ENCODE measurements at places on chromosomes 11 and 22.

GRCh38 chr22:38353142-38353629, 36.0 kb upstream of the CSNK1E start:
- DNase-seq = no peak

DNA sequence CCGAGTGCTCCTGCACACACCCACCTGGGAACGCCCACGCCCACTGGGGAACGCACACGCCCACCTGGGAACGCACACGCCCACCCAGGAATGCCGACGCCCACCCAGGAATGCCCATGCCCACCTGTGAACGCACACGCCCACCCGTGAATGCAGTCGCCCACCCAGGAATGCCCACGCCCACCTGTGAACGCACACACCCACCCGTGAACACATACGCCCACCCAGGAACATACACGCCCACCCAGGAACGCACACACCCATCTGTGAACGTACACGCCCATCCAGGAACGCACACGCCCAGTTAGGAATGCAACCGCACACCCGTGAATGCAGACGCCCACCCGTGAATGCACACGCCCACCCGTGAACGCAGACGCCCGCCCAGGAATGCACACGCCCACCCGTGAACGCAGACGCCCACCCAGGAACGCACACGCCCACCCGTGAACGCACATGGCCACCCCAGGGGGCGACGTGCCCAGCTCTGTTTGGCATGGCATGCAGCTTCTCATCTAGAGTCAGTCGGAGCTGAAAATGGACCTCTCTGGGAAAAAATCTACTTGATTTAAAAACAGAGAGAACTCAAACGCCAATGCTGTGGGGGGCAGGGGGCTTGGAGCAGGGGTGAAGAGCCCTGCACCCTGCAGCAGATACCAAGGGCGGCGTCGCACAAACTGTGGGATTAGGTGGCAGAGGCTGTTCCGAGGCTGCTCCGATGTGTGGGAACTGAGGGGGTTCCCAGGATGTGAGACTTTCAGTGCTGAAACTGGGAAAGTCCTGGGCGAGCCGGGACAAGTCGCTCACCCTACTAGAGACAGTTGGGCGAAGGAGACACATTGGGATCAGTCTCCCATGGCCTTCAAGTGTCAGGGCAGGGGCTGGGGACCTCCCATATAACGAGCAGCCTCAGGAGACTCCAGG, 83.3 kb downstream of the MYEOV start:
- DNase-seq = no peak

DNA sequence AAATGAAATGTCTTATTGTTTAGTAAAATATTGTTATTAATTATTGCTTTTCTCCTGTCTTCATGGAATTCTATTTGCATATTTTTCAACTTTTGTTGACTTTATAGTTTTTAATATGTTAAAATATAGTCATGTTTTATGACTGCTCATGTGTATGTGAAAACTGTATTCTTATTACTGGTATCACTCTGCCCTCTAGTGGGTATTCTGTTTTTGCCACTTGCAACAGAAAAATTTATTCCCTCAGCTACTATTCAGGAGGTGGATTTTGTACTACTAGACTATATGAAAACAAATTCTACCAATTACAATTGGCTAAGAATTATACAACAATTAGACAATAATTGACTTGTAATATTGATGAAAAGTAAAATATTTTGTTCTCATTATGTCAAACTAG, 45.0 kb downstream of the OR4C6 start:
- no peak for DNase-seq

GRCh38 chr11:62835336-62835735, 2.7 kb upstream of the TEX54 start:
- DNase-seq = no peak

GRCh38 chr22:49088801-49089791, 738.6 kb downstream of the BRD1 start:
- no peak for DNase-seq

- no peak for DNase-seq
Measured at GRCh38 chr11:10247011-10247410, 47.0 kb downstream of the SBF2 start.

GRCh38 chr22:49234459-49234858, 593.2 kb downstream of the BRD1 start:
- no peak for DNase-seq

GRCh38 chr11:104451197-104451893, 287.4 kb upstream of the PDGFD start:
- DNase-seq = no peak

DNA sequence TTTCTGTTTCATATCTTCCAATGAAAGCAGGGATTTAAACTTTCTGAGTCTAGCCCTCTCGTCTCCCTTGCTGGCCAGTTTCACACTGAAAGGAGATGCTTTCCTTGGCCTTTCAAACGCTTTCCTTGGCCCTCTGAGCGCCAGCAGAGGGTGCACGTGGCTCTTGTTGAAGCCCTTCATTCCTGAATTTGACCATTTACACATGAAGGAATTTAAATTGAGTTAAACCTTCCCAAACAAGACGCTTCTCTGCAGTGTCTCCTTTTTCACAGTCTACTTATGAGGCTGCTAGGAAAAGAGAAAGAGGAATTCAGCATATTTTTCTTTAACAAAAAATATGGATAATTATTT, 21.6 kb downstream of the NNMT start:
- DNase-seq = no peak

GRCh38 chr22:45317551-45318167, 7.9 kb downstream of the FAM118A start:
- DNase-seq = no peak

GRCh38 chr22:29450222-29450621, 11.8 kb downstream of the RFPL1 start:
- DNase-seq = no peak

GRCh38 chr22:18095101-18095805, 15.4 kb upstream of the TUBA8 start:
- no peak for DNase-seq

Data from stimulated activated CD4-positive, alpha-beta T cell treated with anti-CD3 and anti-CD28 coated beads, TNF-alpha, amount 100 ng/mL, for 1 hour (primary cell).